ENCODE measurements at places on chromosomes 11 and 22.
A peak's percentile ranks its signal among the peaks of the same experiment; 100 is the strongest.

DNA sequence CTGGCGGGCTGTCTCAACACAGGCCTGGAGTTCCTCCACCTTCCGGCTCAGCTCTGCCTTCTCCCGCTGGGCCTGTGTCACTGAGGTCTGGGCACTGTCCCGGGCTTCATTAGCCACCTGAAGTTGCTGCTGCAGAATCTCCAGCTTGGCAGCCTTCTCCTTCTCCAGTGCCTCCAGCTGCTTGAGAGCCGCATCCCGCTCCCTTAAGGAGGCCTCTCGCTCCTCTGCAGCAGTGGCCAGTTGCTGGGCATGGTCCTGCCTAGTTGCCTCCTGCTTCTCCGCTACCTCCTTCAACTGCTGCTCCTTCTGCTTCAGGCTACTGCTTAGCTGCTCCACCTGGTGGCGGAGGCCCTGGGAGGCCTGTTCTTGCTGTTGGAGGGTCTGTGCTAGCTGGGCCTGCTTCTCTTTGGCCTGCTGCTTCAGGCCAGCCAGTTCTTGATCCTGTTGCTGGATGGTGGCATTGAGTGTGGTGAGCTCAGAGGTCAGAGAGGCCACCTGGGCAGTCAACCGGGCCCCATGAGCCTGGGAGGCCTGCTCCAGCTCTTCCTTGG is 16.9 kb downstream of the IL18BP start:
- DNase-seq: no peak

DNA sequence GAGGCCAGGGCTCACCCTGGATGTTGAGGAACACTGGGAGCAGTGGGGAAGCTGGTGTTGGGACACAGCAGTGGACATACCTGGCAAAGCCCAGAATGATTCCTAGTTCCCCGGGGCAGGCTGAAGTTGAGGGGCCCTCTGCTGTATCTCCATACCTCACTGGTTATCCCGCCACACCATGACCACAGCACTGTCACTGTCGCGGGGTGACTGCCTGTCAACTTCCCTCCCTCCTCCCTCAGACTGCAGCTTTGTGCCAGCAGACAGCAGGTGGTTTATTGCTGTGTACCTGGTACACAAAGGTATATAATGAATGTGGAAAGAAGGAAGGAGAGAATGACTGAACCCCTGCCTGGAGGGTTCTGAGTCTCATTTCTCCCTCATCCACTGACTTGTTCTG is 318.7 kb downstream of the TMEM135 start:
- DNase-seq: no peak

GRCh38 chr22:40519284-40519947 is 117.1 kb downstream of the MRTFA start:
- no peak for DNase-seq

- peak; percentile 6 for DNase-seq
Measured at GRCh38 chr11:121163658-121164308, 62.7 kb downstream of the TECTA start.

DNA sequence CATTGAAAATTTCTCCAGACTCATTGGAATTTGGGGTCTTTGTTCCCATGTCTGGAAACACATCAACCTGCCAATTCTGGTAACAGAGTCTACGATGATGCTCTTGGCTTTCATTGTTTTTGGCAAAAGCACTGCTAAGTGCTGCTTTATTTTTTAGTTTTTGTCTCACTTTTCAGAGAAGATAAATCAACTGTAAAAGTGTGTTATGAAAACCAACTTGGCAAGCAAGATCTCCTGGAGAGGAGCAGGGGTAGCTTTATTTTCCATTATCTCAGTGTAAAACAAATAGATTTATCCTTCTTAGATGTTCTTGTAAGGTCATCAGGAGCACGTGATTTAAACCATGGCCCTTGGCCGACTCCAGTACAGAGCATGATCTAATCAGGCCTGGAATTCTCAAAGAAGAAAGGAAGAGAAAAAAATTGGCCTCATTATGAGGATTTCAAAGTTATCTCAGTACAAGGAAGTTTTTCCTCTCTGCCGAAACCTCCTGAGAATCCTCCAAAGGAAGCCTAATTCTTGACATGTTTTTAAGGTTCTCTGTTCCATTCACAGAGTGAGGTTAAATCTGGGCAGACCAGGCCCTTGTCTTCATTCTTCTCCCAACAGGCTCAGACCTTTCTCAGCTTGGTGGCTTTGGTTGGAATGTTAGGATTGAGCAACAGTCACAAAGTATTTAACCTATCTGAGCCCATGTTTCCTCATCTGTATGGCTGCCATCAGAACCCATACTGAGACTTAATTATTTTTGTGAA is 16.4 kb upstream of the PAMR1 start:
- no peak for DNase-seq

DNA sequence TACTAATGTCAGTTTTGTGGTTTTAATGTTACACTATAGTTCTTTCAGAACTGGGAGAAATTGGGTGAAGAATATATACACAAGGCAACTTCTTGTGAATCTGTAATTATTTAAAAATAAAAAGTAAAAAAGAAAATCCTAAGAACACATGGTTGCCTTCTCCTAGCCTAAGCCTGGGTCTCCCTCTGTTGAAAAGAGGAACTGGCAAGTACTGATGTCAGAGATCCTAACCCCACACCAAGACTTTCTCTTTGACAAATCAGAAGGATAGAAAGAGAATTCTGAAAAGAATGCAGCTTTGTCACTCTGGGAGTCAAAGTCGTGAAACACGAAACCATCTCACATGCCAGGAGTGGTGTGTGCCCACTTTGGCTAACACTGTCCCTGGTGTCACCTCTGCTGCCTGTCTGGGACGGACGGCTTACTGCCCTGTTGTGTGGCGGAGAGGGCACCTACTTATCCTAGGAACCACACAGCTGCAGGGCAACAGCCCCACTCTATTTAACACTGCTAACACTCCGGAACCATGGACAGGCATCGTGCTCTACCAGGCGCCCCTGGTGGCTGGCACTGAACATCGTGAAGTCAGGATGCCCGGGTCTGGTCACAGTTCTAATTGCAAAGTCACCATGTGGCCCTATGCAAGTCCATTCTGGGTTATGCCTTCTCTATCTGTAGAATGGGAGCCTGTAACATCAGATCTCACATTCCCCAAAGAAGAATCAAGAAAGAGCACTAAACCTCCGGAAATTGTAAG is 108.7 kb upstream of the CD82 start:
- peak; percentile 4 for DNase-seq

- no peak for DNase-seq
Measured at GRCh38 chr11:113885897-113886296, 10.5 kb upstream of the USP28 start.

- DNase-seq: no peak
Measured at GRCh38 chr11:73538381-73538872, 59.5 kb downstream of the FAM168A start.

GRCh38 chr11:131465746-131466145 is 95.3 kb downstream of the NTM start:
- DNase-seq: no peak

GRCh38 chr11:102518296-102519094 is 12.1 kb downstream of the MMP7 start:
- DNase-seq: no peak

GRCh38 chr11:113664069-113664980 is 41.8 kb downstream of the TMPRSS5 start:
- no peak for DNase-seq

- no peak for DNase-seq
Measured at GRCh38 chr11:19432370-19433061, 191.8 kb upstream of the E2F8 start.

DNA sequence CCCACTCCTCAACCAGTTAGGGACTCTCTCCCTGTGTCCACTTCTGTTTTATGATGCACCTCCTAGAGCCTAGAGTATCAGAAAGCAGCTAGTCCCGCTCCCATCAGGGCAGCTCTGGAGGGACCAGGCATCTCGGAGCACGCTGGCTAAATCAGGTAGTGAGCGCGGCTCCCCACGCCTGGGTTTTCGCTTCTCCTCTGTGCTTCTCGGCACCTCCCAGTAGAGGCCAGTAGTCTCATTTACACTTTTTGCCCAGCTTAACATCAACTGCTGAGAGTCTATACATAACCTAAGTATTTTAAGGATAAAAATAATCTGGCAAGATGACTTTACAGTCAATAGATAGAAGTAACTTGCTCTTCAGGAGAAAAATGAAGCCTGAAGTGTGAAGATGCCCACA is 473.8 kb downstream of the OPCML start:
- DNase-seq: no peak

DNA sequence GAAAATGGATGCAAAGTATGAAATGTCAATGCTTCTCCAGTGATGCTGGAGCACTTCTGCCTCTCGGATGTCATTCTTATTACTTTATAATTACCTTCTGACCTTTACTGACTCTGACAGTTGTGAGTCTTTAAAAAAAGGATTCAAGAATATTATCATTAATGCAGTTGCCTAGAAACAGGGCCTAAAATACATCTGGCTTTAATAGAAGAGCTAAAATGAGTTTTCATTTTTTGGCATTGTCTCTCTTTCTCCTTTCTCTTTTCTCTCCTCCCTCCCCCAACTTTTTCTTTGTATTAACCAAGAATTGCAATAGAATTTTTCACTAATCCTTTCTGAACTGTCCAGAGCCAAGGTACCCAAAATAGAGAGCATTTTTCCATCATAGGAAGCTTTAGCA is 45.9 kb downstream of the FDX1 start:
- no peak for DNase-seq

GRCh38 chr22:36409911-36410756 is 22.4 kb upstream of the MYH9 start:
- DNase-seq: peak; percentile 78

DNA sequence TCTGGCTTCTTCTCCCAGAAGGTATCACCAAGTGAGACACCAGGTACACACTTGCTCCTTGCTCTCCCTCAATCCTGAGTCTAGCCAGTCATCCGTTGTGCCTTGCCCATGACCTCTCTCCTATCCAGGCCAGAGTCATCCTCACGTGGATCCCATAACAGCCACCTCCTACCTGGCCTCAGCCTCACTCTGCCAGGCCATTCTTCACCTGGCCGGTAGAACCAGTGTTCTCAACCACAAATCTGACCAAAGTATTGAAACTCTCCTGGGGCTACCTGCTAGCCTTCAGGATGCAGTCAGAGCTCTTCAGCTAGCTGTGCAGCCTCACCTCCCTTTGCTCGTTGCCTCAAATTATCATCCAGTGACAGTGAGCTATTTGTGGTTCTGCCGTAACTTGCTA is 37.7 kb downstream of the CHRDL2 start:
- DNase-seq: no peak

- no peak for DNase-seq
Measured at GRCh38 chr22:45918459-45919370, 58.2 kb downstream of the WNT7B start.

- DNase-seq: no peak
Measured at GRCh38 chr11:28269586-28269985, 161.4 kb downstream of the METTL15 start.

- DNase-seq: no peak
Measured at GRCh38 chr11:98300719-98301118, 720.0 kb upstream of the CNTN5 start.

DNA sequence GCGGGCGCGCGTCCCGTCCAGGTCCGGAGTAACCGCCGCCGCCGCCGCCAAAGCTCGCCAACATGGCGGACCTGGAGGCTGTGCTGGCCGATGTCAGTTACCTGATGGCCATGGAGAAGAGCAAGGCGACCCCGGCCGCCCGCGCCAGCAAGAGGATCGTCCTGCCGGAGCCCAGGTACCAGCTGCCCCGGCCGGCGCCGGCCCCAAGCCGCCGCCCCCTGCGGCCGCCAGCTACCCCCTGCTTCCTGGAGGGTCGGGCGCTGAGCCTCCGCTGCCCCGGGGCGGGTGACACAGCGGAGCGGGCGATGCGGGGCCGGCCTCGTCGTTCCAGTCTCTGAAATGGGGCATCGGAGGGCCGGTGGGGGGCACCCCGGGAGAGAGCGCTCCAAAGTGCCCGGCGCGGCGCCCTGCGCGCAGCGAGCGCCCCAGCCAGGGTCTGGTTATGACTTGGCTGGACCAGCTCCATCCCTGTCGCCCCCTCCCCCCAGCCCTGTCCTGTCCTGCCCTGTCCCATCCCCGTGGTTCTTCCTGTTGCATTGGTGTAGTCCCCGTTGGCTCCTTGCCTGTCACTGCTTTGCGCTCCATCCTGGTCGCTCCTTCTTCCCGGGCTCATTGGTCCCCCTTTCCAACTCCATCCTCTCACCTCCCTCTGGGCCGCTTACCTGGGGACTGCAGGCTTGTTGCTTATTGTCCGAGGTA is 653 bp downstream of the GRK3 start:
- DNase-seq: peak; percentile 53

GRCh38 chr22:22376352-22376706 is 131.7 kb downstream of the VPREB1 start:
- DNase-seq: no peak

DNA sequence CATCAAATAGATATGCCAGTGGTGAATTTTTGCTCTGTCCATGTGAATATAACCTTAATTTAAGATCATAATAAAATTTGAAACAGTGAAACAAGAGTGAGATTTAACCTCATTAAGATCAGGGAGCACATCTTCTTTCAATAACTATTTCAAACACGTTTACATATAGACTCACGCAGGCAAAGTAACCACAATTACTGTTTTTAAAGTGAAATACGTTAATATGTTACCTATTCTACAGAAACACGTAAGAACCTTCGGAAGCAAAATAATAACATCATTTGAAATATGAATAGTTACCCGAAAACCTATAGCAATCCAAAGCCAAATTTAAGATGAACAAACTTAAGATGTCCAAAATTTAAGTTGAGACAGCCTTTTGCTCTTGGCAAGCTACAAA is 136.2 kb upstream of the ZC3H12C start:
- DNase-seq: no peak

- DNase-seq: no peak
Measured at GRCh38 chr22:45905924-45906865, 70.8 kb downstream of the WNT7B start.

DNA sequence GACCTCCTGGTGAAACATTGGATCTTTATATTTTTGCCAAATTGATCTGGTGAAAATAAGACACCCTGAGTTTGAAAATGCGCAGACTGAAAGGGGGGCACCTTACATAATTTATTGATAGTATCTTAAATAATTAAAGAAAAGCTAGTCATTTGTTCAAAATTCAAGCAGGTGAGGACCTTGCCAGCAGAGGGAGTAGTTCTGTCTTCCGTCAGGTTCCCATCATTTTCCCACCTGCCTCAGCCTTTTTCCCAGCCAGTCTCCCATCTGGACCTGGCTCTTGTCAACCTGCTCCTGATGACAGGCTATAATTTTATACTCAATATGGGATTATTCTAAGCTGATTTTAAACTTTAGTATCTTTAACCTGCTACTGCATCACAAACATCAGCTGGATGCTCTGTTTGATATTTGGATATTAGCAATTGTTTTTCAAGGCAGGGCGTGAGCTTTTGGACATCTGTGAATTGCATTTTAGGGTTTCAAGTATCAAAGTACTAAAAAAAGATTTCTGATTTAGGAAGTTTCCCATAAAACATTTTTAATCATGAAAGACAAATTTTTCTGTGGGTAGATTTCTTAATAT is 132.0 kb downstream of the ELP4 start:
- DNase-seq: peak; percentile 1

- DNase-seq: no peak
Measured at GRCh38 chr11:118846181-118846935, 37.3 kb upstream of the CXCR5 start.

DNA sequence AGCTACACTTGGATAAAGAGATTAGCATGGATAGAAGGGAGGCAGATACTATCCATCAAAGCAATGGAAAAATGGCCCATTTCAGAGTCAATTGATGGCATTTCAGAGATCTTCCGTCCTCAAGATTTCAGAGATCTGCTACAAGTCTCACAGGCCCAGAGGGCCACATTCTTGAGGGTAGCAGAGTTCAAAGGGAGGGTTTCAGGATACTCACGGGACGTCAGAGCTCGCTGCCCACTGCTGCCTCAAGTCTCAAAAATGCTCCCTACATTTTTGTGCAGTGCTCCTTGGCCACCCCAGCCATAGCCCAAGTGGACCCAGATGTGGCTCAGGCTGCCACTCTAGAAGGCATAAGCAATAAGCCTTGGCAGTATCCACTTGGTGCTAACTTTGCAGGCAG is 24.9 kb downstream of the RTL6 start:
- DNase-seq: no peak

All from stimulated activated CD4-positive, alpha-beta T cell treated with anti-CD3 and anti-CD28 coated beads, Interleukin-15, amount 100 ng/mL, for 24 hours (primary cell).